ENCODE measurements at places on chromosomes 1 and 21. TPM values are rescaled to one million over a fixed set of nuclear protein-coding genes. Genes with fewer than 3 reads are reported as not detected.
A peak's percentile ranks its signal among the peaks of the same experiment; 100 is the strongest.

GRCh38 chr1:228543396-228543795 is 56.2 kb downstream of the RNF187 start:
- no peak for DNase-seq

- peak; percentile 71 for DNase-seq
These were observed 40.4 kb upstream of the BMP8A start for GRCh38 chr1:39450956-39451606.

GRCh38 chr21:35585878-35586277 is 474.4 kb downstream of the SETD4 start:
- no peak for DNase-seq

SELENON gene
- 23.0 TPM for total RNA-seq

DNA sequence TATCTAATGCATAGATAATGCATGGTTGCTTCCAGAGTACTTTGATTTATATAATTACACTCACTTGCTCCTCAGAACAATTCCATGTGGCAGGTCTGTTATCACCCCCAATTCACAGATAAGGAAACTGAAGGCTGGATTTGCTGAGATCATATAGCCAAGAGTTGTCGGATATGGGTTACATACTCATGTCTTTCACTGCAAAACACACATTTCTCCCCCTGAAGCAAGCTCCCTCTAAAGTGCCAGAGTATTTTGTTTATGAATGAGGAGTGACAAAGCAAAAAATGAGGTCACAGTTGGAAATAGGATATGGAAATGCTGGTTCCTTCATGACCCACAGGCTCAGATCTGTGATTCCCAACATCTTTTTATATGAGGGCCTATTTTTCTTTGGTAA is 134.2 kb downstream of the ROR1 start:
- no peak for DNase-seq

ATP5IF1 gene
- total RNA-seq = 85.6 TPM

DNA sequence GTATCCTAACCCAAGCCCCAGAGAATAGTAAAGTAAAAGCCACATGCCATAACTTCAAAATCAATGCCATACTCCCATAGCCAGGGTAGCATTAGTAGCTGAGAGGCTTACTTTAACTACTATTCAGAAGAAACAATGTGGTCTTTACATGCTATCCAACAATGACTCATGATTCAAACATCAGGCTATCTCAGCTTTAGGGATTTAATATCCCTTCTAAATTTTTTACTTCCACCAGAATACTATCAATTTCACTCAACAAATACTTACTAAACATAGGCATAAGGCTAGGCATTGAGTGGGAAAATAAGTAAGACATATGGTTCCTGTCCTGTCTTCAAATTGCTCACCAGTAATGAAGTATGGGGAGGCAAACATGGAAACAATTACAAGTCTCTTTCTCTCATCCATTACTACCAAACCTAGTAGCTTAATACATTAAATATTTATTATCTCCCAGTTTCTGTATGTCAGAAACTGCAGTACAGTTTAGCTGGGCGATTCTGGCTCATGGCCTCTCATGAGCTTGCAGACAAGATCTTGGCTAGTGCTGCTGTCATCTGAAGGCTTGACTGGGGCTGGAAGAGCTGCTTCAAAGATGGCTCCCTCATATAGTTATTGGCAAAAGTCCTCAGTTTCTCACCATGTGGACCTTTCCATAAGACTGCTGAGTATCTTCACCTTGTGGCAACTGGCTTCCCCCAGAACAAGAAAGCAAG is 30.7 kb downstream of the EVI5 start:
- DNase-seq = no peak

Data from dermis microvascular lymphatic vessel endothelial cell (primary cell).